ENCODE measurements at places on chromosomes 4 and X.

- DNase-seq: peak; percentile 72
Observed at GRCh38 chr4:13498469-13498868, 14.3 kb upstream of the RAB28 start.

DNA sequence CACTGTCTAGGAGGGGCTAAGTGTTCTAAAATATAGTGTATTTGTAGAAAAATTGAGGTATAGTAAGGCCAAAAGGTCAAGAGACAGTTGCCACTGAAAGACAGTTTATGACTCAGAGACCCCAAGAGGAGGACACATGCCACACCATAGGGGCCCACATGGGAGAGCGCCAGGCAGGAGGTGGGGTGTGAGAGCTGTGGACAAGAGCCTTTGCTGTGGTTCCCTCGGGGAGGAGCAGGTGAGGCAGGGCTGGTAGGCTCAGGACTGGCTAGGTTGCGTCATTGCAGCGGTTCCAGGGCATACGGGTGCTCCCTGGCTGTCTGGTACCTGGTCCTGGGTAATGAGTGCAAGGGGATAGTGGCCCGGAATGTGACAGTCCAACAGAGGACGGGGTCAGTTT is 37.6 kb downstream of the CCNQ start:
- no peak for DNase-seq

DNA sequence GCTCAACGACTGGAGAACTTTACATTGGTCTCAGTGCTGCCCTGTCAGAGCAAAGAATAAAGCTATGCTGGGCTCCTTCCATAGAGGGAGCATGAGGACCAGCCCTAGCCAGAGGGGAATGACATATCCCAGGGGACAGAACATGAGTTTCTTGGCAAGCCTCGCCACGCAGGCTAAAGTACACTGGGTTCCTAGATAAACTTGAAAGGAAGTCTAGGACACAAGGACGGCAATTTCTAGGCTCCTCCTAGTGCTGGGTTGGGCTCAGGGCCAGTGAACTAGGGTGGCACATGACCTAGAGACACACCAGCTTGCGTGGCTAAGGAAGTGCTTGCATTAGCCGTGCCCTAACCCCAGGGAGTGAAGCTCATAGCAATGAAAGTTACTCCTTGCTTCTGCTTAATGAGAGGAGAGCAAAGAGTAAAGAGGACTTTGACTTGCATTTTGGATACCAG is 141.0 kb downstream of the MAB21L2 start:
- DNase-seq: peak; percentile 53

- DNase-seq: no peak
Observed at GRCh38 chr4:146095860-146096259, 79.7 kb upstream of the LSM6 start.

DNA sequence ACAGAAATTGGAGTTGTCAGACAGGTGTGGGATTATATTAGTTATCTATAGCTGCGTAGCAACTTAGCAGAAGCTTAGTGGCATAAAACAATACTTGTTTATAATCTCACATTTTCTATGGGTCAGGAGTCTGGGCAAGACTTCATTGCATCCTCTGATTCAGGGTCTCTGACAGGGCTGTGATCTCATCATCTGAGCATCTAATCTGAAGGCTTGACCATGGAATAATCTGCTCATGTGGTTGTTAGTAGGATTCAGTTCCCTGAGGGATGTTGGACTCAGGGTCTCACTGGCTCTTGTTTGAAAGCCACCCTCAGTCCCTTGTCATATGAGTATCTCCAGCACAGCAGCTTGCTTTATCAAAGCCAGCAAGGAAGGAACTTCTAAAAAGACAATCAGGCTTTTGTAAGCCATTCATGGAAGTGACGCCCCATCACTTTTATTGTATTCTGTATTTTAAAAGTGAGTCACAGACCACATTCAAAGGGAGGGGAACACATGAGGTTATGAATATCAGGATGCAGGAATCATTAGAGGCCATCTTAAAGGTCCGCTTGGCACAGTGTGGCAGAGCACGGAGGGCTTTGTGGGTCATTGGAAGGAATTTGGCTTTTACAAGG is 37.2 kb upstream of the FAM9B start:
- DNase-seq: no peak

DNA sequence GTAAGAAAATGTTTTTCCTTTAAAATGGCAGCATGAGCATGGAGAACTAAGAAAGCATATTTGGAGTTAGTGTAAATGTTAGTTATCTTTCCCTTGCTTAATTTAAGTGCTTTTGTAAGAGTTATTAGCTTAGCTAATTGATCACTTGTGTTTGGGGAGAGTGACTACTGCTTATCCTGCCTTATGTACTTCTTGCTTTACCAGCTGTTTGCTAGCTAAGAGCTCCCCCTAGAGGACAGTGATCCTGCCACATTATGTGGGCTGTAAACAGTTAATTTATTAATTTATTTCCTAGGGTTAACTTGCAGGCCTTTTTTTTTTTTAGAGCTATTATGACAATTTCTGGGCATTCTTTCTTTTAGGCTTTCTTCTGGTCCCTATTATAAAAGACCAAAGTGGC is 435.8 kb downstream of the MAGEB5 start:
- DNase-seq: no peak

DNA sequence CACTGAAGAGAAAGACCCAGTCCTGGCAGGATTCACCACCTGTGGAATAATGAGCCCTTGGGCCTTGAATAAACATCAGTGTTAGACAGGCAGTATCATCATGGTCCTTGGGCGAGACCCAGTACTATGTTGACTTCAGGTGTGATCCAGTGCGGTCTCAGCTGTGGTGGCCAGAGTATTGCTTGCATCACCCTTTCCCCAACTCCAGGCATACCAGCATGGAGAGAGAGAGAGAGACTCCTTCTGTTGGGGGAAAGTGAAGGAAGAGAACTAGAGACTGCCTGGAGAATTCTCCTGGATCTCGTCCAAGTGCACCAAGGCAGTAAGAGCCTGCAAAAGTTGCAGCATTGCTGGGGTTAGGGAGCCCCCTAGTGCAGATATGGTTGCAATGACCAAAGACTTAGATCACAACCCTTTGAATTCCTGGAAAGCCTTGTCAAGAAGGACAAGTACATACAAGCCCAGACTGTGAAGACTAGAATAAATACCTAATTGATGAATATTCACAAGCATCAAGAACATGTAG is 61.1 kb upstream of the VAMP7 start:
- peak; percentile 48 for DNase-seq

- no peak for DNase-seq
Observed at GRCh38 chr4:3112201-3112600, 37.7 kb downstream of the HTT start.

- no peak for DNase-seq
Observed at GRCh38 chrX:101482296-101482695, 3.0 kb upstream of the ARMCX4 start.

DNA sequence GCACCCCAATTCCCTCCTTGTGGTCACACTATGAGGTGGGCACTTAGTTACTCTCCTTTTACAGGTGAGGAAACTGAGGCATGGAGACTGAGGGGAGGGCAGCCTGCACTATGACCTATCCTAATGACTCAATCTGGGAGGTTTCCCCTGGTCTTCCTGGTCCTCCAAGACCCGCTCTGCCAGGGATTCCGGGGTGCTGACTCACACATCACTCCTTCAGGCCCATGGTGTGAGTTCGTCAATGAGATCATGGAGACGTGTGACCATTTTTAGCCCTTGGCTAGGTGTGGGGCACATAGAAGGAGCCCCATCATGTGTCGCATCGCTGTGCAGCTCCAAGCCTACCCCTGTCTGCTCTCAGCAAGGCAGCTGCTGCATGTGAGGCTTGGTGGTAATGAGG is 32.4 kb upstream of the BCOR start:
- no peak for DNase-seq

- no peak for DNase-seq
Observed at GRCh38 chr4:153383131-153383530, 38.6 kb downstream of the MND1 start.

DNA sequence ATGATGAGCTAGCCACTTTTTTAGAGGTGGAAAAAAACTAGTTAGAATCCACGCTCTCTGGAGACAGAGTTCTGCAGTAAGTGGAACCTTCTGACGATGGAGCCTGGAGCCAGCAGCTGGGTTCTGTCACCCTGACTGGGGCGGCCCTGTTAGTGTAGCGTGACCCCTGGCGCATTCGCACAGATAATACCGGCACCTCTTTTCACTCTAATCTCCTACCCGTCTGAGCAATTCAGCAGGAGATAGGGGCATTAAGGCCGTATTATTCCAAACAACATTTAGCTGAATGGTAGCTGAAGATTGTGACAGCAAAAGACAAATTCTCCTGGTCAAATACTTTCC is 292.6 kb downstream of the FBXO8 start:
- no peak for DNase-seq

DNA sequence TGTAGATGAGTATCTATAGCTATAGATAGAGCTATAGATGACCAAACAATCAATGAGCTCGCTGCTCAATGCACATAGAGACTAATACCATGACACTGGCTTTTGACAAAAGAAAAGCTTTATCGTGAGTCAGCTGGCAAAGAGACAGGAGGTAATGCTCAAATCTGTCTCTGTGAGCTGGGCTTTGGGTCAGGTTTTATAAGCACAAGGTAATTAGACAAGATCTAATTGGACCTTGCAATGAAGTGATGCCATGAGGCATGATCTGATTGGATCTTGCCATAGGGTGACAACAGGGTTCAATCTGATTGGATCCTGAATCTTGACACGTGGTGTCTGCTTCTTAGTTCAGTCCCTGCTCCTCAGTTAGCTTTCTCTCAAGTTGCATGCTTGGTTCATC is 180.7 kb upstream of the MXRA5 start:
- no peak for DNase-seq

Measured in inflammatory macrophage treated with lipopolysaccharide for 1 hour (primary cell).